ENCODE measurements at places on chromosomes 12 and 14.

DNA sequence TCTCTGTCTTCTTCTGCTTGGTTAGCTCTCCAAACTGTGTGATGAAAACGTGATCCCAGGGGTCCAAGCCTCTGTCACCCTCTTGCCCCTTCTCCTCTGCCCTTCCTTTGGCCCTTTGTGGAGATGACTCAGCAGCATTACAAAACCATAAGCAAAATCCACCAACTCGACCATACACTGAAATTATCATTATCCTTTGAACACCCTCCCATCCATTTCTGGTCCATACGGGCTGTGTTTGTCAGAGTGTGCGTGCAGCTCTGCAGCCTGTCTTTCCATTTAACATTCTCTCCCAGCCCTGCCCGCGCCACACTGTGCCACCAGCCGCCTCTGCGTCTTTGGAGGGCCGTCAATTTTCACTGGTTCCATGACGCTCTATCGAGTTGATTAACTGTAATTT lies 69.2 kb downstream of the SLC25A47 start:
- DNase-seq, result no peak

- no peak for DNase-seq
Observed at GRCh38 chr14:81385419-81385818, 14.7 kb downstream of the STON2 start.

- no peak for DNase-seq
Observed at GRCh38 chr12:2163177-2163941, 110.6 kb downstream of the CACNA1C start.

DNA sequence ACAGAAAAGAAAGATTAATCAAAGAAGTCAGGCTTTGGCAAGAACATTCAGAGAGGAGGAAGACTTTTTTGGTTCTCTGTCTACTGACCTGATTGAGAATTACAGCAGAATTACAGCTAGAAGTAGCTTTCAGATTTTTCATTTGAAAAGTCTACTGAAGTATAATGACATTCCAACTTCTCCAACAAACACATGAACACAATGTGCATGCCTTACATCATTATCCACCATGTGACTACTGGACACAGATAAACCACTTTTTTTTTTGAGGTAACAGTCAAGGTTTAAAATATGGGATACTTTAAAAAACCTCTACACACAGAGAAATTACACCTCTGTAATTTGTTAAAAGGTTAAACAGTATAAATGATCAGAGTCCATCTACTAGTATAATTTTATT lies 12.3 kb downstream of the BTBD7 start:
- DNase-seq, result no peak

DNA sequence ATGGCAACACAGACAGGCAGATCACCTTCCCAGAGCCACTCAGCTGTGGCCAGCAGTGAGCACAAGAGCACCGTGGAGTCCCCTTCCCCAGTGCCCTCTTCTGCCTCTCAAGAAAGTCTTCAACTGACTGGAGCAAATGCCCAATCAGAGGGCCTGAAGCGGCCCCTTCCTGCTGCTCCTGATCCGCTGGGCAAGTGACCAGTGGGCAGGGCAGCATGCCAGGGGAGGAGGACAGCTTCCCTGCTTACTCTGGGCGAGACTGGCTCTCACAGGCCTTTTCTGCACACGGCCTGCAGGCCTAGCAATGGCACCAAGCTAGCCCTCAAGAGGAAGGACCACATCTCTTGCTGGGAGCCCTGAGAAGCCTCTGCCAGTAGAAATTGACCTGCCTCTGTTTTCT lies 890 bp downstream of the KRT71 start:
- DNase-seq, result no peak

GRCh38 chr14:45177076-45177475 lies 41.3 kb downstream of the FANCM start:
- peak; percentile 89 for DNase-seq

DNA sequence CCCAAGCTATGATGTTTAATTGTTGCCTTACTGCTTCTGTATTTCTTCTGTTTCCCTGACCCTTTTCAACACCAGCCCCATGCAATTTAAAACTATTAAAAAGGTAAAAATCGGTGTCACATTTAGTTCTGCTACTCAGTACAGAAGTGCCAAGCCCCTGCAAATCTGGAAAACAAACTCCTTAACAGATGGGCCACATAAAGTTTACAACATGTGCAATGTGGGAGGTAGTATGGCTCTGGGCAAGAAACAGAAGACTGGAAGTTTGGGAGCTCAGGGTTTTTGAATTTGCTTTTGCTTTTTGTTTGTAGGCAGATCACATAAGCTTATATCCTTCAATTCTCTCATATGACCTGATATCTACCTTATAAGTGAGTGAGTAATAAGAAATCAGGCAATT lies 404.0 kb upstream of the ATP2B1 start:
- no peak for DNase-seq

GRCh38 chr12:47407463-47408129 lies 298.2 kb downstream of the RPAP3 start:
- DNase-seq, result no peak

GRCh38 chr12:126108247-126108646 lies 1043.0 kb downstream of the AACS start:
- DNase-seq, result no peak

- no peak for DNase-seq
Observed at GRCh38 chr12:123550700-123551099, 17.2 kb upstream of the RILPL1 start.

DNA sequence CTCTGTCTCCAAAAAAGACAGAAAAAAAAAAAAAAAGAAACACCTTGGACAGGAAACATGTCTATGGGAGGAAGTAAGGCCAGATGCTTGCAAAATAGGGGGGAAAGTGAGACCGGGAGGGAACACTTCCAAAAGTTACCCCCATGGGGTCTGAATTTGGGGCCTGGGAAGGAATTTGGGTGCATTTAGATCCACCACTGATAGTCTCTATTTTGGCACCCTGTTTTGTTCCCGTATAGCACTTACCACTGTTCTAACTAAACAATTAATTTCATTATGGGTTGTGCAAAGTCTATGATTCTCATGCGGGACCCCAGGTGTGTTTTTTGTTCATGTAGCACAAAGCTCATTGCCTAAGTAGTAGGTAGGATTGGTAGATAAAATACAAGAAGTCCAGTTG lies 1.4 kb upstream of the MLEC start:
- no peak for DNase-seq

DNA sequence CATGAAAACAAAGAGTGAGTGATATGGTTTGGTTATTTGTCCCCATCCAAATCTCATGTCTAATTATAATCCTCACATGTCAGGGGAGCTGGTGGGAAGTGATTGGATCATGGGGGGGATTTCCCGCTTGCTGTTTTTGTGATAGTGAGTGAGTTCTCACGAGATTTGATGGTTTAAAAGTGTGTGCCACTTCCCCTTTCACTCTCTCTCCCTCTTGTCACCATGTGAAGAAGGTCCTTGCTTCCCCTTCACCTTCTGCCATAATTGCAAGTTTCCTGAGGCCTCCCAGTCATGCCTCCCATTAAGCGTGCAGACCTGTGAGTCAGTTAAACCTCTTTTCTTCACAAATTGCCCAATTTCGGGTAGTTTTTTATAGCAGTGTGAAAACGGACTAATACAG lies 2.1 kb upstream of the ATXN7L3B start:
- no peak for DNase-seq

- no peak for DNase-seq
Observed at GRCh38 chr12:118456741-118457140, 80.4 kb downstream of the SUDS3 start.

GRCh38 chr14:61368781-61369453 lies 47.5 kb downstream of the PRKCH start:
- DNase-seq, result no peak
